ENCODE measurements at places on chromosomes 2 and 18.

- no peak overlapping the region for H3K27ac ChIP-seq
- H3K4me1 ChIP-seq: peaks cover 27% of the 10 kb centered on the region
- H3K36me3 ChIP-seq: no peaks in the 10 kb centered on the region
Measured at GRCh38 chr2:63078852-63079606, 28.4 kb downstream of the OTX1 start.

DNA sequence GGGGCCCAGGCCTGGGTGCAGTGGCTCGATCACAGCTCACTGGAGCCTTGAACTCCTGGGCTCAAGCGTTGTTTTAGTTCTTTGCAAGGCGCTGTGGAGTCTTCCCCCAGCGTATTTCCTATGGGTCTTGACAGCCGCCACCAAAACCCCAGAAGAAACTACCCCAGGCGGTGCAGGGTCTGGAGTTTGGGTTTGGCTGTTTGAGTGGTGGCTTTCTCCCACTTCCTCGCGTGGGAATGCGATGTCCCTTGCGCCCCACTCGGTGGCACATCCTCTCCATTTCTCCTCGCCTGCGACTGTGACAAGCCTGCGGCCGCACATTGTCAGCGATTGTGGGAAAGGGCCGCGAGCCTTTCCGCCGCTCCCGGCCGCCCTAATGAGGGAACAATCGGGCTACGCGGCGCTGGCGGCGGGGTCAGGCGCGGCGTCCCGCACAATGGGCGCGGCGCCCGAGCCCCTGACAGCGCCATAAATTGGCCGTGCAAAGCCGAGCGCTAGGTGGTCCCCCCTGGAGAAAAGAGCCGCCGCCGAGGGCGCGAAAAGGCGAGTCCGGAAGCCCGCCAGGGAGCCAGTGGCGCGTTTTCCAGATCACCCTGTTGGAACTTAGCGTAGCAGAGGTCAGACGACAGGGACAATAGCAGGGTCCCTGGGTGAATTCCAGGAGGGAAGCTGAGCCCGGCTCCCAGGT is 194.9 kb upstream of the POU3F3 start:
- no peak overlapping the region for H3K27ac ChIP-seq
- DNase-seq: no peak
- no peak overlapping the region for H3K4me3 ChIP-seq
- H3K36me3 ChIP-seq: no peaks in the 10 kb centered on the region

DNA sequence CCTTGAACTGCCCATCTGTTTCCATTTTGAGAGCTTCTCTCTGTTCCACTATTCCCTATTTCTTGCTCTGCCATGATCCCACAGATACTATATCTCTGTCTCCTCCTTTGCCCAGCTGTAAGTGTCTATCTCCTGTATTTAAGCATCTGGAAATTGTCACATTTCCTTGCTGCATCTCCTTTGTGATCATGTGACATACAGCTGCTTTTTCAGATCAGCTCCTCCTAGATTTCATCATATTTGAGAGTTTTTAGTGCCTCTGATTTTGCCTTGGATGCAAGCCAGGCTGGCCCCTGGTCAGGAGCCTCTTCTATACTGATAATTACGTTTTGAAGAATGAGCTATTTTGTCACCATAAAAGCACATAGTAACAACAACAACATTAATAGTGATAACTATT is 131.7 kb upstream of the TNP1 start:
- H3K4me3 ChIP-seq: no peak overlapping the region
- no peaks in the 10 kb centered on the region for H3K36me3 ChIP-seq
- no peaks in the 10 kb centered on the region for H3K4me1 ChIP-seq

DNA sequence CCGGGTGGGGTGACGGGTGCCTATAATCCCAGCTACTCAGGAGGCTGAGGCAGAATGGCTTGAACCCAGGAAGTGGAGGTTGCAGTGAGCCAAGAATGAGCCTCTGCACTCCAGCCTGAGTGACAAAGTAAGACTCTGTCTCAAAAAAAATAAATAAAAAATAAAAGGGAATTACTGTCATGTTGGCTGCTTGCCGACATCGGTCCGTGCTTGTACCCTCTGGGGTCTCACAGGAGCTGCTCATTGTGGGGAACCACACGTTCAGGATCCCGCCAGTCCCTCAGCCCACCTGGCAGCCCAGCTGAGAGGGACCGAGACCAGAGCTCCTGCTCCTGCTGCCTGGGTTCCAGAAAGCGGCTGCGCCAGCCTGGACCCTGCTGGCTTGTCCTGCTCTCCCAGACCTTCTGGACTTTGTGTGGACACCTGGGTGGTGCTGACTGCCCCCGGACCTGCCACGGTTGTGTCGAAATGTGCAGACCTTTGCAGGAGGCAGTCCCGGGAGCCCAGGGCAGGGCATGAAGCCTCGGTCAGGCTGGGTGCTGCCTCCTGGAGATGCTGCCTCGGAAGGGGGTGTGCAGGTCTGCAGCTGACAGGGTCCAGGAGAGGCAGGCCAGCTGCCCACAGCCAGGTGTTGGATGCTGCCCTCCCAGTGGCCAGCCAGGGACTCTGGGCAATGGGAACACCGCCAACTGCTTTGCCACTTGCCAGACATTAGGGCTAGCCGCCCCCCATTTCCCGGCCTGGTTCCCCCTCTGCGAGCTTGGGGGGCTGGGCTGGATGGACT is 16.4 kb downstream of the KLF11 start:
- H3K4me3 ChIP-seq: no peak overlapping the region
- peaks cover 31% of the 10 kb centered on the region for H3K27me3 ChIP-seq
- H3K4me1 ChIP-seq: peaks cover 40% of the 10 kb centered on the region

GRCh38 chr2:226079196-226079595 is 679.7 kb downstream of the NYAP2 start:
- no peaks in the 10 kb centered on the region for H3K36me3 ChIP-seq
- H3K27me3 ChIP-seq: no peaks in the 10 kb centered on the region
- no peak overlapping the region for H3K4me3 ChIP-seq
- H3K27ac ChIP-seq: no peak overlapping the region
- peaks cover 5% of the 10 kb centered on the region for H3K4me1 ChIP-seq

DNA sequence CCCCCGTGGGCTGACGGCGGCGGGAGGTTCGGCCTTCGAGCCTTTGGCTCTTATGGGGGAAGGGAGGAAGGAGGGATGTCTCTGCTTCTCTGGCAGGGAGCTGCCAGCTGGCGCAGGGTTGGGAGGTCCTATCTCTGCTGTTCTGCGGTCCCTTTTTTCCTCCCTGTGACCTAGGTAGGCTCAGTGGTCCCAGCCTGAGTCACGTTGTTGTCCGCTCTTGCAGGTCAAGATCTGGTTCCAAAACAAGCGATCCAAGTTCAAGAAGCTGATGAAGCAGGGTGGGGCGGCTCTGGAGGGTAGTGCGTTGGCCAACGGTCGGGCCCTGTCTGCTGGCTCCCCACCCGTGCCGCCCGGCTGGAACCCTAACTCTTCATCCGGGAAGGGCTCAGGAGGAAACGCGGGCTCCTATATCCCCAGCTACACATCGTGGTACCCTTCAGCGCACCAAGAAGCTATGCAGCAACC is 2.5 kb downstream of the DLX1 start:
- no peak overlapping the region for H3K4me3 ChIP-seq
- no peak overlapping the region for H3K27ac ChIP-seq
- DNase-seq: no peak

DNA sequence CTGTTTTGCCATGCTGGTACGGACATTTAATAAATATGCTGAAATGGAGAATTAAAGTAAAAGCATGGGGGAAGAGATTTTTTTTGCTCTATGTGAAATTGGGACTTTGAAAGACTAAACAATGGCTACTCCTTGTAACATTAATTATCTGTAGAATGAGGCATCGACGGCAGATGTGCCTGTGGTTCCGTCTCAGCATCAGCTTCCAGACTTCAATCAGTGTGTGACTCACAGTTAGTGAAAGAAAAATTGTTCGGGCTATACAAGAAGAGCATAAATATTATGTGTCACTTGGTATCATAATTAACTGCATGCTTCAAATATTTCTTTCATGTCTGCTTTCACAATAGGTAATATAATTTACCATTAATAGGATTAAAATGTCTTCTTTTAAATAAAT is 117.0 kb upstream of the SMIM21 start:
- no peak for DNase-seq
- H3K27me3 ChIP-seq: peaks cover 4% of the 10 kb centered on the region
- H3K4me1 ChIP-seq: no peaks in the 10 kb centered on the region
- no peak overlapping the region for H3K4me3 ChIP-seq

All from HepG2 (cell line).